T-helper 17 cell (primary cell): ENCODE measurements at places on chromosomes 16 and 17. TPM values are rescaled to one million over a fixed set of nuclear protein-coding genes. Genes with fewer than 3 reads are reported as not detected.

Gene PFN1
- 686 TPM for total RNA-seq

Gene PRAC2
- total RNA-seq = not detected

Gene AFMID
- total RNA-seq = 1.5 TPM

Gene KRTAP2-3
- total RNA-seq = not detected

Gene ATP2A3
- total RNA-seq = 279 TPM

Gene ZNF75A
- 26.3 TPM for total RNA-seq
